ENCODE measurements at places on chromosomes 12 and 14. TPM values are rescaled to one million over a fixed set of nuclear protein-coding genes. Genes with fewer than 3 reads are reported as not detected.

The MYH7 gene
- 1.1 TPM for total RNA-seq

The JPH4 gene
- 11.5 TPM for total RNA-seq

The TSHR gene
- not detected for total RNA-seq

The KRT78 gene
- total RNA-seq, result not detected

The MIP gene
- total RNA-seq, result not detected

The LRRC10 gene
- not detected for total RNA-seq

The GALNT8 gene
- total RNA-seq, result 0.95 TPM

The GRIN2B gene
- total RNA-seq, result 0.13 TPM

GRCh38 chr14:68501614-68502052, 291.2 kb downstream of the ZFP36L1 start:
- DNase-seq, result no peak
- H3K36me3 ChIP-seq, result no peaks in the 10 kb centered on the region

DNA sequence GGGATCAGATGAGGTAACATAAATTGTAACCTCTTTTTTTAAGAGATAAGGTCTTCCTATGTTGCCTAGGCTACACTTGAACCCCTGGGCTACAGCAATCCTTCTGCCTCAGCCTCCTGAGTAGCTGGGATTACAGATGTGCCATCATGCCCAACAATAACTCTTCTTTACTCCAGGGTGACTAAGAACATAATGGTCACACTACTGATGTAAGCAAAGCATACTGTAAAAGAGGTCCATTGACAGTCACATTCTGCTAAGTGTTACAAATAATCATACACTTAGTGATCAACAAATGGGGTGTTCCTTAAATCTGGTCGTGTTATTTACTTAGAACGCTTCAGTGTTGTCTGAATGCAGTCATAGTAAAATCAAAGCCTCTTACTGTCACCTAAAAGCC, 68.9 kb downstream of the EPS8 start:
- H3K36me3 ChIP-seq, result no peaks in the 10 kb centered on the region
- no peak overlapping the region for H3K4me3 ChIP-seq
- H3K27ac ChIP-seq, result peak overlapping the region; percentile 64
- H3K4me1 ChIP-seq, result peaks cover 6% of the 10 kb centered on the region

- DNase-seq, result no peak
- no peaks in the 10 kb centered on the region for H3K4me1 ChIP-seq
- no peaks in the 10 kb centered on the region for H3K36me3 ChIP-seq
- H3K27ac ChIP-seq, result no peak overlapping the region
- no peaks in the 10 kb centered on the region for H3K27me3 ChIP-seq
These were observed 5.5 kb upstream of the ZNF641 start for GRCh38 chr12:48356041-48356768.

- H3K36me3 ChIP-seq, result no peaks in the 10 kb centered on the region
- no peak overlapping the region for H3K27ac ChIP-seq
- no peak for DNase-seq
These were observed 18.1 kb upstream of the TMEM106C start for GRCh38 chr12:47945341-47945728.

- H3K4me1 ChIP-seq, result no peaks in the 10 kb centered on the region
- H3K27ac ChIP-seq, result no peak overlapping the region
- H3K4me3 ChIP-seq, result no peak overlapping the region
- DNase-seq, result no peak
These were observed 80.4 kb upstream of the CLEC14A start for GRCh38 chr14:38336298-38336697.

DNA sequence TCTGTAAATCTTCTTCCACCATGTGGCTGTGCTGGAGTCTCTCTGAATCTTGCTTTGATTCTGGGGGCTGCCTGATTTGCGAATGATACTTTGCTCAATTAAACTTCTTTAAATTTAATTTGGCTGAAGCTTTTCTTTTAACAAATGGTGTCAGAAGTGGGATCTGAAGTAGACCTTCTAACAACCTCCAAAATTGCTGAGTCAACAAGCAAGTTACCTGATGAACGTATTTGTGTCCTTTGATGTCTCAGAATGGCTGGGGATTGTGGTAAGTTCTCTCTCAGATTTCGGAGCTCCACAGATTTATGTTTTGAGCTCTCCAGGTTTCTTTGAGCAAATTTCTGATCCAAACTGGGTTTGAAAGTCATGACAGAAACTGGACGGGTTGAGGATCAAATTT, 1.9 kb upstream of the OR4E1 start:
- H3K4me3 ChIP-seq, result no peak overlapping the region
- no peaks in the 10 kb centered on the region for H3K27me3 ChIP-seq
- H3K27ac ChIP-seq, result no peak overlapping the region
- no peaks in the 10 kb centered on the region for H3K4me1 ChIP-seq
- H3K36me3 ChIP-seq, result no peaks in the 10 kb centered on the region
- DNase-seq, result no peak

GRCh38 chr14:105168496-105168978, at the start of gene JAG2:
Gene JAG2 (minus strand): TSS chr14:105168776. CDS start chr14:105168420, 356 bp downstream.
- H3K27ac ChIP-seq, result no peak within 1 kb of the TSS
- no peaks in the 10 kb centered on the region for H3K27me3 ChIP-seq
- H3K4me3 ChIP-seq, result peak within 1 kb of the TSS; percentile 20
- DNase-seq, result no peak

DNA sequence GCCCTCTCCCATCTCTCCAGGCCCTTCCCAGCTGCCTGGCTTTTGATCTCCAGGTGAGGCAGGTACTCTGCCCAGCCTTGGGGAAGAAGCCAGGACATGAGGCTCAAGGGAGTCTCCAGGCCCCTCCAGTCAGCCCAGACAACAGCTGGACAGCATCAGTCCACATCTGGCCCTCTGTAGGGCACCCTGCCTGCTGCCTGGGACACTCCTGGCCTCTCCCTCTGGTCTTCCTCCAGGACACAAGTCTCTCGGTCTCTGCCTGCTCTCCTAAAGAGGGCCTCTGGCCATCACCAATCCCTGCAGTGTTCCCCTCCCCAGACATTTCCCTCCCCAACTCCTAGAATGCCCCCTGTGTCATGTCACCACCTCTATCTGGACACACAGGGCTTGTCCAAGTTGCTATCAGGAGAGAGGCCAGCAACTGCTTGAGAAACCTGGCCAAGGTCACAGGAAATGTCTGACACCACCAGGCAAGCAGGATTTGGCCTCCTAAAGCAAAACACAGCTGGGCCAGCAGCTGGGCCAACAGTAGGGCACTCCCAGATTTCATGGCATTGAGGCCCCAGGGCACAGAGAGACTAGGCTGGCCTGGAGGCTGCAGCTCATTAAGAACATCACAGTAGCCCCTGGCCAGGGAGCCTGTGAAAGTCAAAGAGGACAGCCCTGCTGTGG, 29.0 kb downstream of the LTBP2 start:
- no peak overlapping the region for H3K4me3 ChIP-seq
- peaks cover 51% of the 10 kb centered on the region for H3K4me1 ChIP-seq
- H3K36me3 ChIP-seq, result no peaks in the 10 kb centered on the region
- DNase-seq, result peak; percentile 50
- H3K27ac ChIP-seq, result no peak overlapping the region
